ENCODE measurements at places on chromosomes 7 and 10. TPM values are rescaled to one million over a fixed set of nuclear protein-coding genes. Genes with fewer than 3 reads are reported as not detected.

GHRHR gene
- total RNA-seq = not detected

DNA sequence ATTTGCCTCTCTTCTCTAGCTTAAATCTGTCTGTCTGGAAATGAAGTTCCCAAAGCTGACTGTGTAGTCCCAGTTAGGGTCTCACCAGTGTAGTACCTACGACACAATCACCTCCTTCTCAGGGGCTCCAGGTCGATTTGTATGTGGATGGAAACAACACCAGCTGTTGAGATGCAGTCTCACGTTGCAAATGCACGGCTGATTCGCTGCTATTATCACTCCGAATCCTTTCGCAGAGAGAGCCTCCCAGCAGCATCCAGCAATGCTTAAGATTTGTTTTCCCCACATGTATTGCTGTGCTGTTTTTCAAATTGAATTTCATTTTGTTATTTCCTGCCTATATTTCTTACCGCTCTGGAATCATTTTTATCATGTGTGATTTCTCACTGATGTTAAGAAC is 16.3 kb downstream of the VSTM4 start:
- no peaks in the 10 kb centered on the region for H3K27me3 ChIP-seq
- H3K36me3 ChIP-seq = no peaks in the 10 kb centered on the region
- H3K4me1 ChIP-seq = no peaks in the 10 kb centered on the region
- H3K27ac ChIP-seq = no peak overlapping the region
- no peak overlapping the region for H3K4me3 ChIP-seq

TLX1 gene
- not detected for total RNA-seq

GJD4 gene
- total RNA-seq = under 0.01 TPM

DNA sequence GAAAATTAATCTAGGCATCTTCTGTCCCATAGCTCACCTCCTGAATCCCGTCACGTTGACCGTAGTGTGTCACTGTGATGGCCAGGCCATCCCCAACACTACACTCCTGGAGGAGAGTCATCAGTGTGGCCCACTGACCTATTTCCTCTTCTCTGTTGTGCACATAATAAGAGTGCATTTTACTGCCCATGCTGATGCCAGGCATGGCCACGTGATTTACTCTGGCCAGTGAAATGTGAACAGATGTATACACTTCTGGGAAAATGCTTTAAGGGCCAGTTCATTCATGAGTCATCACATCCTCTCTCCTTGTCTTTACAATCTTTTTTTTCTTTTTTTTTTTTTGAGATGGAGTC is 101.9 kb upstream of the PIP4K2A start:
- no peaks in the 10 kb centered on the region for H3K36me3 ChIP-seq
- H3K4me3 ChIP-seq = no peak overlapping the region
- DNase-seq = peak; percentile 69
- peak overlapping the region; percentile 88 for H3K27ac ChIP-seq

TSPAN15 gene
- total RNA-seq = 0.72 TPM

GRCh38 chr10:98646998-98647917 is 200.5 kb upstream of the HPS1 start:
- H3K36me3 ChIP-seq = no peaks in the 10 kb centered on the region
- no peak for DNase-seq
- H3K27me3 ChIP-seq = no peaks in the 10 kb centered on the region
- H3K4me3 ChIP-seq = no peak overlapping the region

GRCh38 chr10:5070648-5071410 is 23.4 kb upstream of the AKR1C3 start:
- DNase-seq = no peak
- no peaks in the 10 kb centered on the region for H3K27me3 ChIP-seq
- H3K4me3 ChIP-seq = peak overlapping the region; percentile 34
- H3K4me1 ChIP-seq = peaks cover 20% of the 10 kb centered on the region
- peak overlapping the region; percentile 87 for H3K27ac ChIP-seq

PLEKHS1 gene
- total RNA-seq = not detected

- H3K4me1 ChIP-seq = peaks cover 10% of the 10 kb centered on the region
- H3K27ac ChIP-seq = no peak overlapping the region
- peaks cover 6% of the 10 kb centered on the region for H3K36me3 ChIP-seq
- H3K4me3 ChIP-seq = no peak overlapping the region
These were observed 17.2 kb upstream of the ATP6V0E2 start for GRCh38 chr7:149856583-149856982.

- no peak overlapping the region for H3K27ac ChIP-seq
- H3K27me3 ChIP-seq = no peaks in the 10 kb centered on the region
- DNase-seq = no peak
- H3K4me3 ChIP-seq = no peak overlapping the region
These were observed 96.6 kb upstream of the RNF32 start for GRCh38 chr7:156543699-156544598.

GRCh38 chr10:75018251-75018650 is 93.2 kb upstream of the SAMD8 start:
- H3K27ac ChIP-seq = no peak overlapping the region
- no peaks in the 10 kb centered on the region for H3K27me3 ChIP-seq
- H3K36me3 ChIP-seq = peaks cover 14% of the 10 kb centered on the region
- DNase-seq = no peak
- H3K4me3 ChIP-seq = no peak overlapping the region

DNA sequence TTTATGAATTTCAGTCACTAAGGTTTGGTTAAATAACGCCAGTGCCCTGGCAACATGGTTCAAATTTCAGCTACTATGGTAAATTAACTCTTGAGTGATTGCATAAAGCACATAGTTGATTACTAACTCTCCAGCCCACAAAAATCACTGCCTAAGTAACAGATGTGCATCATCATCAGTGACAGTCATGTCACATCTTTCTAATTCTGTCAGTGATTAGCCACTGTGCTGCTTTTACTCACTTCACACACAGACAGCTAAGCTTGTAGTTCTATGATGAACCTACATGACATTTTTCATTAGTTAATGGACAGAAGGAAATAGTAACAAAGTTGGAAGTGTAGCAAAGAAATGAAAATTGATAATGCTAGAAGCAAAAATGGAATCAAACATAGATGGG is 108.9 kb downstream of the DNAH11 start:
- no peak overlapping the region for H3K27ac ChIP-seq

DNA sequence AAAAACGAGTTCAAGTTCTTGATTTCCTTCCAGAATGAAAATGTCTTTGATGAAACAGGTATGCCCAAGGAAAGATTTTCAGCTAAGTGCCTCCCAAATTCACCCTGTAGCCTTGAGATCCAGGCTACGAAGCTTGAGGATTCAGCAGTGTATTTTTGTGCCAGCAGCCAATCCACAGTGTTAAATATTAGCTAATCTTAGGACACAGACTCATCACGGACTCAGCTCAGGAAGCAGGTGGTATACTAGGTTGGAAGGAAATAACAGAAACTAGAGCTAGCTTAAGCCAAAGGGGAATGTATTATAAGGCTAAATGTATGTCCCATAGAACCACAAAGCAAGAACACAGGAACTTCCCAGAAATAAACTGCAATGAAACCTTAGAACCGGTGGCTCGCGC is 151.0 kb upstream of the PRSS1 start:
- peaks cover 3% of the 10 kb centered on the region for H3K4me1 ChIP-seq
- H3K27me3 ChIP-seq = peaks cover 28% of the 10 kb centered on the region
- H3K36me3 ChIP-seq = no peaks in the 10 kb centered on the region

ERVW-1 gene
- total RNA-seq = not detected

GRCh38 chr7:87837597-87837996 is 38.6 kb downstream of the SLC25A40 start:
- H3K36me3 ChIP-seq = no peaks in the 10 kb centered on the region
- no peaks in the 10 kb centered on the region for H3K4me1 ChIP-seq
- no peaks in the 10 kb centered on the region for H3K27me3 ChIP-seq
- no peak for DNase-seq
- no peak overlapping the region for H3K27ac ChIP-seq

All from osteoblast (primary cell).